Mucosa of gallbladder (tissue), 1 donor: ENCODE measurements at places on chromosomes 12 and 14. TPM values are rescaled to one million over a fixed set of nuclear protein-coding genes. Genes with fewer than 3 reads are reported as not detected.

The MOK gene
- total RNA-seq: 20.5 TPM

The PRR4 gene
- 2.6 TPM for total RNA-seq

The DNAJC22 gene
- 73.7 TPM for total RNA-seq

The ENDOU gene
- total RNA-seq: not detected

The KLRF1 gene
- total RNA-seq: not detected

The LRP1-AS gene
- total RNA-seq: not detected

The STAC3 gene
- total RNA-seq: 3.6 TPM

The KRT73 gene
- total RNA-seq: not detected

The PMCH gene
- not detected for total RNA-seq

The POTEM gene
- total RNA-seq: not detected

The BMP4 gene
- total RNA-seq: 44.2 TPM

The LRRIQ1 gene
- total RNA-seq: 2.0 TPM

The KRT78 gene
- not detected for total RNA-seq

The CDKN3 gene
- 2.1 TPM for total RNA-seq

The CLEC2B gene
- total RNA-seq: 10.1 TPM

The C12orf50 gene
- total RNA-seq: 0.12 TPM

The NINJ2 gene
- total RNA-seq: 1.7 TPM

The RPAP3 gene
- total RNA-seq: 20.2 TPM

The KITLG gene
- 30.5 TPM for total RNA-seq

The SPX gene
- 0.29 TPM for total RNA-seq

The SLC35F4 gene
- total RNA-seq: not detected
